ENCODE measurements at places on chromosomes 3 and 15. TPM values are rescaled to one million over a fixed set of nuclear protein-coding genes. Genes with fewer than 3 reads are reported as not detected.

BFSP2 gene
- not detected for total RNA-seq

CFAP92 gene
- 0.42 TPM for total RNA-seq

OR5K2 gene
- not detected for total RNA-seq

CHRNA3 gene
- 0.24 TPM for total RNA-seq

AMIGO3 gene
- total RNA-seq, result not detected

ARHGEF26 gene
- 4.7 TPM for total RNA-seq

DNA sequence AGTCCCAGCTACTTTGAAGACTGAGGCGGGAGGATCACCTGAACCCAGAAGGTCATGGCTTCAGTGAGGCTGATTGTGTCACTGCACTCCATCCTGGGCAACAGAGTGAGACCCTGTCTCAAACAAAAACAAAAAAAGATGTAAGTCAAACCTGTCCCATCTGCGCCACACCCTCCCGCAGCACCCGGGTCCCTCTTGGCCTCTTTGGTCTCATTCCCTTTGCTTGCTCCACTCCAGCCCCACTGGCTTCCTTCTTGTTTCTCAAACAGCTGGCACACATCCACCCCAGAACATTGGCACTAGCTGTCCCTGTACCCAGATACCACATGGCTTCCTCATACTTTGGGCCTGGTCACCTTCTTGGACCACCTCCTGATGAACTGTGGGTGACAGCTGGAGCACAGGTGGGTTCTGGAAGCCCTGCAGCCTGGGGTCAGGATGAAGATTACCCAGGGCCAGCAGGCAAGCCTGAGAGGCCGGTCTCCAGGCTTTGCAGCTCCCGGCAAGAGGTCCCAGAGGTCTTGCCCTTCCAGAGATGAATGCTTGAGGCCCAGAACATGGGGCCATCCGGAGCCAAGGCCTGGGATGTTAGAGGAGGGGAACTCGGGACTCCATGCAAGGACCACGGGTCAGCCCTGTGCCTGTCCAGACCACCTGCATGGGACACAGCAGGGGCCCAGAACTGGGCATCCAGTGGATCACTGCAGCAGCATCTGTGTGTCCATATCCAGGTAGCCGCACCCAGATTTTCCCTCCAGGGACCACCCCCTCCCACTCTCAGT is 10.9 kb upstream of the GATA2 start:
- no peaks in the 10 kb centered on the region for H3K27me3 ChIP-seq
- no peaks in the 10 kb centered on the region for H3K4me1 ChIP-seq
- H3K4me3 ChIP-seq, result no peak overlapping the region
- DNase-seq, result peak; percentile 52
- H3K36me3 ChIP-seq, result no peaks in the 10 kb centered on the region

DNA sequence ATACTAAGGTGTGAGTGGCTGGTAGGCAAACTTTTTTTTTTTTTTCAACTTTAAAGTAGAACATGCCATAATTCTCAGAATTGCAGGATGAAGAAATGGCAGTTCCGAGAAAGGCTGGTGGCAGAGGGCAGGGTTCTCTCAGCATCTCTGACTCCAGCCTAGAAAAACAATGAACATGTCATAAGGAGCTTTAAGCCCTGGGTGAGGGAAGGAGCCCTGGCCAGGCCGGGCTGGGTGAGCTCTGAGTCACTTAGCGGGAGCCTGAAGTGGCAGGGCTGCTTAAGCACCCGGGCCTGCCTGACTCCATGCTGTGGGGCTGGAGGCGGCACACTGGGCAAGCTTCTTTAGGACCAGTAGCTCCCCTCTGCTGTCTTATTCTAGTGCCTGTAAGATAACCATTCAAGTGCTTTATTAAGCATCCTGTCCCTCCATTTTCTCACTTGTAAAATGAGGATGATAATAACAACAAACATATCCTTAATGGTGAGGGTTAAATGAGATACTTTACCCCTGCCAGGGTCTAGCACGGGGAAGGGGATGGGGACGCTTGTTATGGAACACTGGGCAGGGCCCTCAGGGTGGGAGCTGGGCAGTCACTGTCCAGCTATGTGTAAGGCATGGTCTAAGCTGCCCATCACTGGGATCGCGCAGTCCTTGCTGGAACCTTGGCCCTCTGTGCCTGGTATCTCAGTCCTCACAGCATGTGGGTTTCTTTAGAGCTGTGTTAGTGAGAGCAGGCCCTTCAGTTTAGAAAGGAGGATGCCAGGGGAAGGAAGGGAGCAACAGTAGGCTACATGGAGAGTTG is 18.4 kb downstream of the SMAD6 start:
- no peaks in the 10 kb centered on the region for H3K36me3 ChIP-seq
- no peak for DNase-seq
- no peak overlapping the region for H3K4me3 ChIP-seq
- peaks cover 1% of the 10 kb centered on the region for H3K4me1 ChIP-seq
- no peaks in the 10 kb centered on the region for H3K27me3 ChIP-seq
- no peak overlapping the region for H3K27ac ChIP-seq

- H3K36me3 ChIP-seq, result no peaks in the 10 kb centered on the region
- no peak overlapping the region for H3K27ac ChIP-seq
- peaks cover 11% of the 10 kb centered on the region for H3K4me1 ChIP-seq
- no peak overlapping the region for H3K4me3 ChIP-seq
These were observed 99.6 kb downstream of the TMCC1 start for GRCh38 chr3:129793942-129794310.

GRCh38 chr3:9682096-9682495 is 21.5 kb upstream of the CPNE9 start:
- peak; percentile 37 for DNase-seq
- no peak overlapping the region for H3K4me3 ChIP-seq
- H3K27me3 ChIP-seq, result no peaks in the 10 kb centered on the region
- no peak overlapping the region for H3K27ac ChIP-seq

- H3K4me1 ChIP-seq, result no peaks in the 10 kb centered on the region
- no peak overlapping the region for H3K4me3 ChIP-seq
- H3K36me3 ChIP-seq, result no peaks in the 10 kb centered on the region
- H3K27me3 ChIP-seq, result no peaks in the 10 kb centered on the region
- no peak overlapping the region for H3K27ac ChIP-seq
These were observed 127.6 kb downstream of the TMCO5A start for GRCh38 chr15:38061856-38062649.

GRCh38 chr3:149003653-149004305 is 12.4 kb downstream of the GYG1 start:
- no peaks in the 10 kb centered on the region for H3K36me3 ChIP-seq
- H3K4me3 ChIP-seq, result no peak overlapping the region
- H3K27me3 ChIP-seq, result no peaks in the 10 kb centered on the region
- no peaks in the 10 kb centered on the region for H3K4me1 ChIP-seq

DNA sequence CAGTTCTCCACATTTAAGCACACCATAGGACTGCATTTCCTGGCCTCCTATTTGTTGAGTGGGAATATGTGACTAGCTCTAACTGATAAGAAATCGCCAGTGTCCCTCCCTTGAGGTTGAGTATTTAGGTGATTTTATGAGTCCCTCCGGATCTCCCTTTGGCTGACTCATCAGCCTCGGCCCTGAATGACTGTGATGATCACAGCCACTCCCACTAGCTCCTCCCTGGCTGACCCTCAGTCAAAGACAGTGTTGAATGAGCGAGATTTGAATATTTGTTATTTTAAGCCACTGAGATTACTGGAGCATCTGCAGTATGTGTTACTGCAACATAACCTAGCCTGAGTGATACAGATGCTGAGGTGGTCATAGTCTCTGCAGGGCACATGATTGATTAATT is 515.3 kb downstream of the EPHB1 start:
- no peak overlapping the region for H3K4me3 ChIP-seq
- H3K4me1 ChIP-seq, result no peaks in the 10 kb centered on the region
- H3K36me3 ChIP-seq, result no peaks in the 10 kb centered on the region
- no peak for DNase-seq

DNA sequence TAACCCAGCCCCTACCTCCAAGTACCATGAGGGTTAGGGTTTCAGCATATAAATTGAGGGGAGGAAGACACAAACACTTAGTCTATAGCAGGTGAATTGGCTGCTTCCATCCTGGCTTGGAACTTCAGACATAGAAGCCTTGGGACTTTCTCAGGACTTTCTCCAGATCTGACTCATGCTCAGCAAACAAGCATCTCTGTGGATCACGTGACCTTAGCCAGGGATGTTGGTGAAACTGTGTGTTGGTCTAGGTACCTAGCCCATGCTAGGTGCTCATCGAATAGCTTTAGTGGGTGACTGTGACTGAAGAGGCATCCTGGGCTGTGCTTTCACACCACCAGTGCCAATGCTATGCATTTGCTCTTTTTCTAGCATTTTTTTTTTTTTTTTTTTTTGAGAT is 58.9 kb downstream of the CD47 start:
- H3K36me3 ChIP-seq, result no peaks in the 10 kb centered on the region
- H3K4me3 ChIP-seq, result no peak overlapping the region
- DNase-seq, result no peak
- H3K4me1 ChIP-seq, result no peaks in the 10 kb centered on the region
- no peaks in the 10 kb centered on the region for H3K27me3 ChIP-seq

- DNase-seq, result no peak
- H3K4me3 ChIP-seq, result no peak within 1 kb of the TSS
- H3K36me3 ChIP-seq, result no peaks in the 10 kb centered on the region
These were observed at the start of gene FILIP1L for GRCh38 chr3:100114413-100115030. Gene FILIP1L, minus strand, starts transcription at chr3:100114501.

DNA sequence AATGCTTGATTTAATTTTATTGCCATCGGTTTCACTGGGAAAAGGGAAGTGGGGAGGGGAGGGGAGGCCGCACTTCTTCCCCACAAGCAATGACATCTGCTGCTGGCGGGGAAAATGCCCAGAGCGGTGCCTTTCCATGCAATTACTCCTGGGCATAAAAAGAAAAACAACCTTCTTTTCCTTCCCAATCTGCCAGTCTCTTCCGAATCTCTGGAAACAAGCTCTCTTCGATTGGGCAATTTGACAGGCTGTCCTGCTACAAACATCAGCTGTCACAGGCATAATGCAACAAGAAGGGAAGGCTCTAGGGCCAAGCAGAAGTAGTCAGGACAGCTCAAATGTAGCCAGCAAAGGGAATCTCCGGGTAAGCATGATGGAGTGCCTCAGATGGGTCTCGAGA is 93.4 kb upstream of the STRIT1 start:
- no peaks in the 10 kb centered on the region for H3K36me3 ChIP-seq
- no peaks in the 10 kb centered on the region for H3K4me1 ChIP-seq
- H3K4me3 ChIP-seq, result no peak overlapping the region
- no peak overlapping the region for H3K27ac ChIP-seq
- no peaks in the 10 kb centered on the region for H3K27me3 ChIP-seq

DNA sequence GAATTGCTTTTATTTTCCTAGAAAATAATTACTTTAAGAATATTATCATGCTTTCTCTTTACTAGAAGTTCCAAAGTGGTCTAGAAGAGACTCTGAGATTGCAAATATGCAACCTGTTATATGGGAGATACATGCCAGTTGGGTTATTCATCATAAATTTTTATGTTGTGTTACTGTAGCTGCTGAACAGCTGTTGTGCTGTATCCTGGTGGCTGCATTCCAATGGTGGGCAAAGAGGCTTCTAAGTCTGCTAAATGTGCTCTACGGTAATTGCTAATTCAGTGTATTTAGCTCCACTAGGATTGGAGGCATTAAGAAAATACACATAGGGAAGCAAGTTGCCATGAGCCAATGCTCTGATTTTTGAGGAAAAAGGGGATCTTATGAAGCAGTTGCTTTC is 409.0 kb downstream of the TUSC7 start:
- H3K36me3 ChIP-seq, result no peaks in the 10 kb centered on the region
- H3K4me3 ChIP-seq, result no peak overlapping the region
- H3K27ac ChIP-seq, result no peak overlapping the region
- no peaks in the 10 kb centered on the region for H3K27me3 ChIP-seq
- no peak for DNase-seq

- H3K36me3 ChIP-seq, result no peaks in the 10 kb centered on the region
- H3K4me3 ChIP-seq, result no peak overlapping the region
- no peak overlapping the region for H3K27ac ChIP-seq
- H3K4me1 ChIP-seq, result no peaks in the 10 kb centered on the region
- DNase-seq, result no peak
- H3K27me3 ChIP-seq, result no peaks in the 10 kb centered on the region
These were observed 39.2 kb downstream of the SLC6A11 start for GRCh38 chr3:10855083-10855870.

GRCh38 chr3:80556763-80557162 is 789.0 kb upstream of the ROBO1 start:
- H3K4me3 ChIP-seq, result no peak overlapping the region
- no peaks in the 10 kb centered on the region for H3K36me3 ChIP-seq
- DNase-seq, result no peak
- no peaks in the 10 kb centered on the region for H3K27me3 ChIP-seq
- no peak overlapping the region for H3K27ac ChIP-seq
